ENCODE measurements at places on chromosomes 16 and 17.

DNA sequence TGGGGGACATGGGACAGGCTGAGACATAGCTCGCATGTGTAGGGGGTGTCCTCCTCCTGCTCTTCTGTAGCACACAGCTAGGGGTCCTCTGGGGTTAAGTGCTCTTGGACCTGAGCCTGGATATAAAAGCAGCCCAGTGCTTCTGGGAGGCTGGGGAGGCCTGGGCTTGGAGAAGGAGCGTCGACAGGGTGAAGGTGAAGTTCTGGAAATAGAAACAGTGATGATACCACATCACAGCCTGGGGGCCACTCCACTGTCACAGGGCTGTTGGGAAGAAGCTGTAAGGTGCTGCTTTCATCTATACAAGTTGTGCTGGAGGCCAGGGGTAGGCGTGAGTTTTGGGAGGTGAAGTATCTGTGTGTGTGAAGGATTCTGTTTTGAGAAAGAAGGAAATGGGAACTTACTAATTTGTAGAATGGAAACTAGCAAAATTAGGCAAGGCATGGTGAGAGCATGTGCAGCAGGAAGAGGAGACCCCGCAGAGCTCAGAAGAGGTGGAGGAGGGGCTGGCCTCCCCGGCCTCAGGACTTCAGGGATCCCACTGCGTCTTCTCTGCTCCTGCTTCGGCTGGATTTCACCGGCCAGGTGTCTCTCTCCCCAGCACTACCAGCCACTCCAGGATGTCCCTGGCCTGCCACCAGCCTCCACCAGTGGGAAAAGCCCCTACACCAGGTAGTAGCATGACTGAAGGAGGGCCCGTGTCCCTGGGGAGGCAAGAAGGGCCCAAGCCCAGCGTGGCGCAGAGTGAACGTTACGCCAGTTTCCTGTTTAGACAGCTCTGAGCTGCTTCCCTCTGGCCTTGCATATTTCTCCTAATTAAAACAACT, 19.4 kb downstream of the PLCG2 start:
- no peak for DNase-seq

DNA sequence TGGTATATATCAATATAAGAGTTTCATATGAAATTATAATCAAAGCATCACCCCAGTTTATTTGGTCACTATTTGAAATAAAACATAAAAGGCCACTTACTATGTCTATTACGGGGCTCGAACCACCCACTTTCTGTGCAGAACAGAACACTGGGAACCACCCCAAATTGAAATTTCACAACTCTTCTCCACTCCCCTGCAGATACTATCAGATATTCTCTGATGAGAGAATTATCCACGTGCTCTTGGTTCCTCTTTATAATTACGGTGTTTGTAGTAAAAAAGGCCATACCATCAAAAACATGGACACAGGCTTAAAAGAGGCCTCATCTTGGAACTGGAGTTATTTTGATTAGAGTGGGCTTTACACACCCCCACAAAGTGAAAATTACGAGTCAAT, 82.8 kb downstream of the WDR59 start:
- no peak for DNase-seq

GRCh38 chr17:73541111-73541510, 103.1 kb downstream of the SDK2 start:
- DNase-seq, result no peak

GRCh38 chr16:476039-476438, 50.6 kb downstream of the RAB11FIP3 start:
- DNase-seq, result no peak

GRCh38 chr17:6910987-6911603, 79.6 kb upstream of the TEKT1 start:
- DNase-seq, result no peak

GRCh38 chr17:36939802-36940312, 2.6 kb downstream of the LHX1 start:
- no peak for DNase-seq

- DNase-seq, result no peak
These were observed 1.3 kb downstream of the ERBB2 start for GRCh38 chr17:39701012-39701783.

DNA sequence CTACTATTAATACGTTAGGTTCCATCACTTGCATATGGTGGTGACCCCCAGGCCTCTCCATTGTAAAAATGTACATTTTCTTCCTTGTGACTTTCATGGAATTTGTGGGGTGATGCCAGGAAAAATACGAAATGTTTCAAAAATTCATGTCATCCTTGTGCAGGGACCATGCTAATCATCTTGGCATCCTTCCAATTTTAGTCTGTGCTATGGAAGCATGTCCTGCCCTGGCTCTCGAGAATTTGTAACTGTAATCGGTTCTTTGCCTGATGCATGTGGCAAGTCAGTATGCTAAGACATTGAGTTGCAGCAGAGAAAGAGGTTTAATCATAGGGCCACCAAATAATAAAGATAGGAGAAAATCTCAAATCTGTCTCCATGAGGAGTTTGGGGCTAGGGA, 14.3 kb upstream of the GINS3 start:
- DNase-seq, result no peak

DNA sequence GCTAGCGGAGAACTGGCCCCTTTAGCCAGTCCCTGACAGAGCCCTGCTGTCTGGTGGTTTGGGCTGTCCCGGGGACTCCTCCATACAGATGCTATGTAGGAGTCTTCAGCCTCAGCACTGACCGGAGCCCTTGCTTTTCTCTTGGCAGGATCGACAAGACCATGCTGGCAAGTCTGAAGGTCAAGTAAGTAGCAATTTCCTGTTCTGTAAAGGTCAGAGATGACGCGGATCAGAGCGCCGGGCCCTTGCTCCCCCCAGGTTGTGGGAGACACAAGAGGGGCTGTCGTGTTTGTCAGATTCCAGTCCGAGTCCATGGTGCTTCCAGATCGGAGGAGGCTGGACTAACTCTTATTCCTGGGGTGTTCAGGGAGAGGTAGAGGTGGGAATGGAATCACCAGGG, 4.1 kb downstream of the RAP1GAP2 start:
- no peak for DNase-seq

DNA sequence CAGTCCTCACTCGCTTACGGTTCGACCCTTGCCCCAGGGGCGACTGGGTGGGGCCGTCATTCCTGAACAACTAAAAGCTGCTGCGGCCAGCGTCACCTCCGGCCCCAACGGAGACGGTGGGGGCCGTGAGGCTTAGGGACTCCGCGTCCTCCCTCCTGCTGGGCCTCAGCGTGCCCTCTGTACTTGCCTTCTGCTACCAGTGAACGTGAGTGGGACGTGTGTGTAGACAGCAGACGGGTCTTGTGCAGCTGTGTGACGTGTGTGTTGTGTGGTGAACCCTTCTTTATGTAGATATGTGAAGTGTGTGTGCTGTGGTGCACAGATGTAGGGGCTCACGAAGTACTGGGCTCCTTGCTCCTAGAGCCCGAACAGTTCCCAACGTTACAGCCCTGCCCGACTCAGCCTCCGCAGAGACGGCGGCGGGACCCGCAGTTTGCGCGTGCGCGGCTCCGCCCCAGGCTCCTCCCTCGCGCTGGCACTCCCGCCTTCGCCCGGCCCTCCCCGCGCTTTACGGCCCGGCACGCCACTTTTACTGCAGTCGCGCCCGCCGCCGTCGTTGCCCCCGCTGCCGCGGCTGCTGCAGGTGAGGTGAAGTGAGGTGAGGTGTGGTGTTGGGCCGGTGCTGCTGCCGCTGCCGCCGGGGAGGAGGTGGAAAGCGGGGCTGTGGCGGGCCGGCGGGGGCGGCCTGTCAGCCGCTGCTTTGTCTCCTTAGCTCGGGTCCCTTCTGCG, at the start of gene PHAF1:
TSS of gene PHAF1 (plus strand) at position 535 of the 729 bp plus-strand sequence. CDS start 235 bp downstream, outside the sequence.
- peak; percentile 22 for DNase-seq

GRCh38 chr16:83966153-83966696, 1.8 kb upstream of the NECAB2 start:
- no peak for DNase-seq

DNA sequence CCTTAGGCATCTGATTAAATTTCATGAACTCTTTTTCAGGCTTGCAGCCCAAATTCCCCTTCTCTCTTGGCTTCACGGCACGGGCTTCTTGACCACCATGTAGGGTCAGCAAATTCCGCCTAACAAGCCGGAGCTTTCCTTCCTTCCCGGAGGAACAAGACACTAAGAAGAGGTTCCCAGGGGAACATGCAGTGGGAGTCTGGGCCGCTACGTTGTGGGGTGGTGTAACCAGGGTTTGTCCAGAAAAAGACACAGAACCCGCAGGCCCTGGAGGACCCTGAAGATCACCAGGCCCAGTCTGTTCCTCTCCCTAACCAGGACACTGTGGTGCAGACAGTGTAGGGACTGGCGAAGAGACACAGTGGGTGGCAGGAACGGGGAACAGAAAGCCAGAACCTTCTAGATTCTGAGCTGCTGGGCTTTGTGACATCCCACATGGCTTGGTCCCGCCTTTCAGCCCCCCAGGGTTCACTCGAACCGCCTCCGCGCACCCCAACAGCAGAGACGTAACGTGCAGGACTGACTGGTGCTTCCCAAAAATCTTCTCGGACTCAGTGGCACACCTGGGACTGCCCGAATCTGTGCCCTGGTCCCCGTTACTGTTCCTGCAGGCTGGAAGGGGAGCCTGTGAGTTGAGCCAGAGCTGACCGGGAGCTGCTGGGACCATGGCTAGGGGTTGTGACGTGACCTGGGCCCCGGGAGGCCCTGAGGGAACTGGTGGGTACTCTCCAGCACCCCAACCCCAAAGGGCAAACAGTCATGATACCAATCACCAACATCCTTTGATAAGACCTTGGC, 55.2 kb downstream of the TBC1D16 start:
- no peak for DNase-seq

DNA sequence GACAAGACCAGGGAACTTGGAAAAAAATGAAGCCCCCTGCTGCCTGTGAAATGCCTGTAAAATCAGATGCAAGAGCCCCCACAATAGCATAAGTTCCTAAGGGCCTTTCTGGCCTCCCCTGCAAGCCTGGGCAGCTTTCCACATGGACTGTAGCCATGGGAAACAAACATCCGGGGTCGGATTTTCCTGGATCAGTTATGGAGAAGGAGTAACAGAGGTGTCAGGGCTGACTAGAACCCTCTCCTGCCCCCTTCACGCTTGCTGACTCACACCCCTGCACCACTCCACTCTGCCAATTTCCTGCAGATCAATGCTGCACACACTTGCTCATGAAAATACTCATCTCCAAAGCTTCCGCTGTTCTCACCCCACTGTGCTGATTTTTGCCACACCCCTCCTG, 258.6 kb downstream of the CBLN1 start:
- DNase-seq, result no peak

DNA sequence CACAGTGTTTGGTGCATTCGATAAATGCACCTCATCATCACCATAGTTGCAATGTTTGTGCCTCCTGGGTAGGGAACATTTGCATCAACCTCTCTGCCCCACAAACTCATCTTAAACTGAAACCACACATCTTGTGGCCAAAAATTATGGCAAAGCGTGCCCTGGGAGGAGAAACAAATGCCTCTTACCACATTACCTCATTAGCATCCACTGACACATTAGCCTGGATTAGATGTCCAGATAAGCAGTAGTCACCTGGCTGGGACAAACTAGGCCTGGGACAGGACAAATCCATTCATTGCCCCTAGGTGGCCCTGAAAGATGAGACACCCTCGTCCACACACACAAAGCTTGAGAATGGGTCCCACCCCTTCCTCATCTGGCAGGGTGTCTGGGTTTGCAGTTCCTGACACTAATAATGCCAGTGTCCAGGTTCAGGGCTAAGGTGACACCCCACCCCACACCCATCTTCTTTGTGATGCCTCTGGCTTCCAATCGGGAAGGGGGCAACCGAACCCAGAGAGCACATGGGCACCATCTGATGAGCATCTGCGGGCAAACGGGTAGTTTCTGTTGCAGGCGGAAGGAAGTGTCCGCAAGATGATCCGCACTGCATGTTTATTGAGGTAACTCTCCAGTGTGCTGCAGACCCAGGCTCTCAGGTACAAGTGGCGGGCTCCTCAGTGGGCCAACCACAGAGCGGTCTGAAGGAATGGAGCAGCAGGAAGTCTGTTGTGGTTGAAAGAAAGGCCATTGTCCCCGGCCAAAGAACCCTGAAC, 8.6 kb downstream of the XYLT1 start:
- DNase-seq, result no peak

GRCh38 chr17:36727577-36727976, 126.2 kb downstream of the MRM1 start:
- no peak for DNase-seq

DNA sequence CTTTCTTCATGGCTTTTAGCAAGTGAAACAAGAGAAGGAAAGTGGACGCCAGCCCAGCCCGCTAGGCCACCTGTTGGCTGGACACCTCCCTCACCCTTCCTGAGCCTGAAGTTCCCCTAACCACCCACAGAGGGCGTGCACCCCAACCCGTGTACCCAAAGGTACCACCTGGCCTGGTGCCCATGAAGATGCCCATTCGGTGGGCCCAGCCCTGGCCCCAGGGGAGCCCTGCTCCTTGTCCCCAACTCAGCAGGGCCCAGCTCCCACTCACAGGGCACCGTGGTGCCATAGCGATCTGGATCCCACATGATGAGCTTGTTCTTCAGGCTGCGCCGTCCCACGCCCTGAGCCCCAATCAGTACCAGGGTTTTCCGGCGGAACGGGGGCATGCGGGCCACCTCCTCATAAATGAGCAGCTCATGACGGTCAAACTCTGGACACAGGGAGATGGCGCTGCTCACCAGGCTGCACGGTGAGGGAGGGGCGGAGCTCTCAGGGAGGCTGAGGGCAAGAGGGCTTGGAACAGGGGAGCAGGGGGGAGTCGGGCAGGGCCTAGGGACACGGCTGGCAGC, 26.8 kb downstream of the MPP2 start:
- no peak for DNase-seq

- no peak for DNase-seq
These were observed 904 bp downstream of the SLC6A2 start for GRCh38 chr16:55656691-55657092.

DNA sequence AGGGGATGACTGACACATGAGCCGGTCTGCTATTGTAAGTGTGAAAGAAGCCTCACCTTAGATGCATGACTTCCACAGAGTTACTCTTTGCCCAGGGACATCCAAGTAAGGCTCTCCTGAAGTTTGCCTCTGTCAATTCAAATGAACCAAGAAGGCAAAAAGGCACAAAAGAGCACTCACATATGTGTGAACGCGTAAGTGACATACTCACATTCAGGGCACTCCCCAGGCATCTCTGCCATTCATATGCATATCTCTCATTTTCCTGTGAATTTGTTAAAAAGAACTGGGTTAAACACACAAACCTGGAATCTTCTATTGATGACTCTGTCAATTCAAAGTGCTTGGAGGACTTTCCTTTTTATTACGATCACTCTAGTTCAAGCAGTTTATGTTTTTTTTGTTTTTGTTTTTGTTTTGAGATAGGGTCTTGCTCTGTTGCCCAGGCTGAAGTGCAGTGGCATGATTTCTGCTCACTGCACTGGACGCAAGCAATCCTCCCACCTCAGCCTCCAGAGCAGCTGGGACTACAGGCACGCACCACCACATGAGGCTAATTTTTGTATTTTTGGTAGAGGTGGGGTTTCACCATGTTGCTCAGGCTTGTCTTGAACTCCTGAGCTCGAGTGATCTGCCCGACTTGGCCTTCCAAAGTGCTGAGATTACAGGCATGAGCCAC, 49.4 kb downstream of the DUSP14 start:
- DNase-seq, result no peak

- DNase-seq, result no peak
These were observed 162.6 kb upstream of the XYLT1 start for GRCh38 chr16:17633181-17633951.
